Activated naive CD8-positive, alpha-beta T cell treated with anti-CD3 and anti-CD28 coated beads for 36 hours (primary cell): ENCODE measurements at places on chromosomes 1 and 21. TPM values are rescaled to one million over a fixed set of nuclear protein-coding genes. Genes with fewer than 3 reads are reported as not detected.

Gene ELF3
- total RNA-seq = 0.30 TPM

Gene GBP6
- total RNA-seq = 0.38 TPM

Gene SAMD11
- not detected for total RNA-seq

Gene TRIM58
- total RNA-seq = 0.08 TPM

Gene KRTAP21-2
- not detected for total RNA-seq

Gene NCMAP
- total RNA-seq = 0.21 TPM
